Bronchial smooth muscle cell (primary cell): ENCODE measurements at places on chromosomes 3 and 15. TPM values are rescaled to one million over a fixed set of nuclear protein-coding genes. Genes with fewer than 3 reads are reported as not detected.

The CFAP100 gene
- not detected in 2 replicates for total RNA-seq

The CAND2 gene
- total RNA-seq = 5.0 and 11.5 TPM in 2 replicates

The AHSG gene
- not detected in 2 replicates for total RNA-seq

The SHF gene
- total RNA-seq = 1.4 and 2.7 TPM in 2 replicates

The SAMMSON gene
- not detected in 2 replicates for total RNA-seq

The PIF1 gene
- 4.3 and 7.7 TPM in 2 replicates for total RNA-seq

The ZDHHC23 gene
- 0.43 and 1.1 TPM in 2 replicates for total RNA-seq

The ZIC1 gene
- not detected in 2 replicates for total RNA-seq

The P2RY1 gene
- 0.26 and 2.5 TPM in 2 replicates for total RNA-seq

The ZNF660 gene
- total RNA-seq = 1.4 and 2.1 TPM in 2 replicates

The FSIP1 gene
- total RNA-seq = 1.5 and 2.5 TPM in 2 replicates

The SAMD7 gene
- total RNA-seq = not detected in 2 replicates

The MRAS gene
- 29.1 and 40.8 TPM in 2 replicates for total RNA-seq

The SLC2A2 gene
- total RNA-seq = not detected in 2 replicates

The CHRM5 gene
- total RNA-seq = under 0.01 TPM in 1 of 2 replicates, not detected in the other

The EXD1 gene
- total RNA-seq = under 0.01 TPM in 1 of 2 replicates, not detected in the other

The CCR8 gene
- total RNA-seq = not detected in 2 replicates

The MUSTN1 gene
- total RNA-seq = not detected in 2 replicates

The TMEM212 gene
- total RNA-seq = not detected in 2 replicates

The PLCL2 gene
- 15.0 and 19.5 TPM in 2 replicates for total RNA-seq

The PATL2 gene
- total RNA-seq = 1.4 and 1.6 TPM in 2 replicates

The CD86 gene
- not detected in 2 replicates for total RNA-seq

The TNFAIP8L3 gene
- 30.9 and 80.4 TPM in 2 replicates for total RNA-seq

The TEX55 gene
- total RNA-seq = not detected in 2 replicates

The CCDC39 gene
- total RNA-seq = under 0.01 and 0.52 TPM in 2 replicates

The KLHL6 gene
- total RNA-seq = under 0.01 TPM in 1 of 2 replicates, not detected in the other

The GCNT3 gene
- total RNA-seq = 0.26 and 0.47 TPM in 2 replicates

The GRAMD1C gene
- 4.9 and 6.8 TPM in 2 replicates for total RNA-seq

The GOLGA6L7 gene
- total RNA-seq = not detected in 2 replicates

The C3orf62 gene
- total RNA-seq = 1.4 and 1.8 TPM in 2 replicates

The GOLGA6A gene
- total RNA-seq = under 0.01 TPM in 2 replicates

The OSBPL10 gene
- total RNA-seq = 1.7 and 5.0 TPM in 2 replicates

The SH3GL3 gene
- 0.16 TPM in 1 of 2 replicates, not detected in the other for total RNA-seq

The TRPM1 gene
- not detected in 2 replicates for total RNA-seq
